ENCODE measurements at places on chromosomes 16 and 17.

DNA sequence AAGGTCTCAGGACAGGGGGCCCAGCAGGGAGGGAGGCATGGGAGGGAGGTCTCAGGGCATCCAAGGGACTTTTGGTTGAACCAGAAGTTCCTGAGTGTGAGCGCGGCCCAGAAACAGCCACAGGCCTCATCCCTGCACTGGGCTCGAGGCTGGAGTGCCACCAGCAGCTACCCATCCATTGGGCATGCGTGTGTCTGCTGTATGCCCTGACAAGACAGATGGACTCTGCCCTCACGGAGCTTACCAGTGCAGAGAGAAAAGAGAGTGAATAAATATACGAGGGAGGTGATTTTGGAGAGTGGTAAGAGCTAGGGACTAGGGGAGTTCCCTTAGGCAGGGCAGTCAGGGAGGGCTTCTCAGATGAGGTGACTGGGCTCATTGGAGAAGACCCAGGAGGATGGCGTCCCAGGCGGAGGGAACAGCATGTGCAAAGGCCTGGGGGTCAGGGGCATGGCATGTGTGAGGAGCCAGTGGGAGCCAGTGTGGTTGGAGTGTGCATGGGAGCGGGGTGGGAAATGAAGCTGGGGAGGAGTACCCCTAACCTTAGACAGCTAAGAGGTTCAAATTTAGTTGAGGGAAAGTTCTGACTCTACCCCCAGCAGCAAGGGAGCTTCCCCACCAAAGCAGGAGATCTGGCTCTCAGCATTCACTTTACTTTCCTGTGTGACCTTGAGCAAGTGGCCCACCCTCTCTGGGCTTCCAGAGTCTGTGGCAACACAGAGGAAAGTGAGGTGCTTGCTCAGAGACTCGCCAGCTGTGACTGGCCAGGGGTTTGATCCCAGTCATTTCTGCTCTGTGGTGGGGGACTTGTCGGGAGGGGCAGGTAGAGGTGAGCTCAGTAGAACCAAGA, 74.7 kb downstream of the SREBF1 start:
- DNase-seq: no peak

- DNase-seq: no peak
These were observed 14.2 kb downstream of the C16orf82 start for GRCh38 chr16:27080895-27081294.

DNA sequence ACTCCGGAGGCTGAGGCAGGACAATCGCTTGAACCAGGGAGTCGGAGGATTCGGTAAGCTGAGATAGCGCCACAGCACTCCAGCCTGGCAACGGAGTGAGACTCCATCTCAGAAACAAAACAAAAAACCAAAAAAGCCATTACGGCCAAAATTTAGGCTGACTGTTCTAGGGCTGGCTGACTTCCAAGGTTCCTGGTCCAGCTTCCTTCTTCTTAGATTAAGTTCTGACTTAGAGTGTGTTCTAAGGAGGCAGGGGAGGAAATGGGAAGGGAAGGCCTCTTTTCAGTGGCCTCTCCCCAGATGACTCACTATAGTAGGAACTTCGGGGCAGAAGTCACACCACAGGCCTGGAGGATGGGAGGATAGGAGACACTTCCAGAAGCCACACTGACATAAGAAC, 27.7 kb upstream of the CLEC18B start:
- no peak for DNase-seq

- no peak for DNase-seq
These were observed 10.2 kb downstream of the MYO18A start for GRCh38 chr17:29169806-29170591.

GRCh38 chr17:80327518-80327917, 66.9 kb downstream of the RNF213 start:
- no peak for DNase-seq

- no peak for DNase-seq
These were observed 3.8 kb upstream of the HOXB2 start for GRCh38 chr17:48548523-48549280.

- no peak for DNase-seq
These were observed 82.2 kb downstream of the RBFOX3 start for GRCh38 chr17:79528592-79529125.

GRCh38 chr16:75204410-75204758, 2.6 kb downstream of the CTRB2 start:
- DNase-seq: no peak

DNA sequence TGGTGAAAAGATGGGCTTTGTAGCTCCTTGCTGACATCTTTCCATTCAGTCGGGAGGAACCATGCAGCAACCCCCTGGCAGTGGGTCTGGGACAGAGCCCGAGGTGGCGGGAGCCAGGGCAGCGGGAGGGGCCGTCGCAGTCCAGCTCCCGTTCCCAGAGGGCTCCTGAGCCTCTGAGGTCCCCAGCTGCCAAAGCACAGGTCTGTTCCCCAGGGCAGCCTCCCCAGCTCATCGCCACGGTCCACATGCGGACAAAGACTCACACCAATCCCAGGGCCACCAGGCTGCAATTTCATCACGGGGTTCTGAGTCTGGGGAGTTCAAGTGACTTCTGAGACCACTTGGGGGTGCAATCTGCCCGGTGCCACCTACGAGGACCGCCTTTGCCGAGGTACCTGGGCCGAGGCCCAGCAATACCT, 196.0 kb downstream of the RBFOX3 start:
- DNase-seq: no peak

- DNase-seq: peak; percentile 42
These were observed at the start of gene MLLT6 for GRCh38 chr17:38704606-38705522. Gene MLLT6 (plus strand): TSS chr17:38705273. CDS start chr17:38705633, 360 bp downstream.

DNA sequence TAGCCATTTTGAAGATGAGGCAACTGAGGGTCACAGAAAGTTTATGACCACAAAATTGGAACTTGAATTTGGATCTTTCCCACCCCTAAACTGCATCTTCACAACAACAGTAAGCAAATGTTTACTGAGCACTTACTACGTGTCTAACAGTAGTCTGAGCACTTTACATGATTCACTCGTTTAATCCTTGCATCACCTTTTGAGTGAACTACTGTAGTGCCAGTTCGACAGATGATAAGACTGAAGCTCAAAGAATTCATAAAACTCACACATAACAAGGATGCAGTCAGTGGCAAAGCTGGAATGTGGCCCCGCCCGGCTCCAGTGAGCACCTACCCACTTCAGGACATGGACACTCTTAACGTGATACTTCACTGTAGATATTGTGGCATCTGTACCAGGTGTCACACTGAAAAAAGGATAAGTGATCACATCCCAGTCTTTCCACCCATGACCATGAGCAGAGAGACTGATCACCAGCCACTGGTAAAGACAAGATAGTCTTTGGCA, 36.0 kb upstream of the HLF start:
- no peak for DNase-seq

DNA sequence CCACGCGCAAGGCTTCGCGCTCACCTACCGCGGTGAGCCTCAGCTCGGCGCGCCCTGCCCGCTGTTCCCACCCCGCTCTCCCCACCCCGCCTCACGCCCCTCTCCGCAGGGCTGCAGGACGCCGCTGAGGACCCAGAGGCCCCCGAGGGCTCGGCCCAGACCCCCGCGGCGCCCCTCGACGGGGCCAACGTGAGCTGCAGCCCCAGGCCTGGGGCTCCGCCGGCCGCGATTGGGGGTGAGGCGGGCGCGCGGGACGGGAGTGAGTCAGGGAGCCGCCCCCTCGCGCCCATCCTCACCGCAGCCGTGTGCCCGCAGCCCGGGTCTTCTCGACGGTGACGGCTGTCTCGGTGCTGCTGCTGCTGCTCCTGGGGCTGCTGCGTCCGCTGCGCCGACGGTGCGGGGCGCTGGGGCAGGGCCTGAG, 1.9 kb upstream of the PAQR4 start:
- no peak for DNase-seq

DNA sequence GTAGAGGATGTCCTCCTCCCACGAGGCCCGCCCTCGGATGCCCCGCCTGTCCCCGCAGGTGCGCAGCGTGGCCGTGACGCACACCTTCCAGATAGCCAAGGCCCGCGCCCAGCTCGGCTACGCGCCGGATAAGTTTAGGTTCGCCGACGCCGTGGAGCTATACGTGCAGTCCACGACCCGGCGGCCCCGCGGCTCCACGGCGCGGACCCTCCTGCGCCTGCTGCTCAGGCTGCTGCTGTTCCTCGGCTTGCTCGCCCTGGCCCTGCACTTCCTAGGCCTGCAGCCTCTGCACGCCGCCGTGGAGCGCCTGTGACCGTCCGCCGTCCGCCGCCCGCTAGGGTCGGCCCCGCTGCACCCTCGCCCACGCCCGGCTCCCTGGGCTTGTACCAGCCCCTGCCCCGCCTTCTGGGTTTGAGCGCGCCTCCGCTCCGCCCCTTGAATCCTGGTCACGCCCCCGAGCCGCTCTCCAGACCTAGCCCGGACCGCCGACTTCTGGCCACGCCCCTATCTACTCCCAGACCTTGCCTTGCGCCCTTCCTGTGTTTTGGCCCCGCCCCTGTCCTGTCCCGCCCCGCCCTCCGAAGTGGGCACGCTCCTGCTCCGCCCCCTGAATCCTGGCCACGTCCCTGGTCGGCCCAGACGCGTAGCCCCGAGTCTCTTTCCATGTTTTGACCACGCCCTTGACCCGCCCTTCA, 15.8 kb upstream of the EEF2K start:
- DNase-seq: peak; percentile 100

GRCh38 chr16:10016752-10017151, 165.5 kb downstream of the GRIN2A start:
- no peak for DNase-seq

GRCh38 chr17:30376621-30377452, 1.9 kb upstream of the CPD start:
- no peak for DNase-seq

DNA sequence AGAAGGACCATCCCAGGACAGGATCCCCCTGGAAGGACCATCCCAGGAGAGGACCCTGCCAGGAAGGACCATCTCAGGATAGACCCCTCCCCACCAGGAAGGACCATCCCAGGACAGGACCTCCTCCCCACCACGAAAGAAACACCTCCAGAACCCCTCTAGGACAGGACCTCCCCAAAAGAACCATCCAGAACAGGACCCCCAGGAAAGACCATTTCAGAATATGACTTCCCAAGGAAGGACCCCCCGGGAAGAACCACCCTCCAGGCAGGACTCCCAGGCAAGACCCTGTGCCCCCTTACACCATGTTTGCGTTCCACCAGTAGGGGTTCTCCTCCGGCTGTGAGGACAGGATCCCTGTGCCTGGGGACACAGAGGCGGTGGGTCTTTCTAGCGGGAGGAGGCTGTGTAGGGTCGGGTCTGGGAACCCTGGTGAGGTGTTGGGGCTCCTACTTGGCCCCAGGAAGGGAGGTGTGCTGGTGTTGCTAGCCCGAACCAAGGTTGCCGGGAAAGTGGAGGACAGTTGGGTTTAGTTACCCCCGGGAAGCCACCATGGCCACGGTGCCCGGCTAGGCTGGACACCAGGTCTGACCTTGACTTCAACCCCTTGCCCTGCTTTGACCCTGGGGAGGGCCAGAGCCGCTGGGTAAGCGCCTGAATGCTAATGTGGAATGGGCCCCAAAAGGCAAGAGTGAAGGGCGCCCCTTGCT, 2.2 kb downstream of the NOTUM start:
- no peak for DNase-seq

GRCh38 chr17:15981208-15981607, 18.3 kb downstream of the ZSWIM7 start:
- DNase-seq: no peak

DNA sequence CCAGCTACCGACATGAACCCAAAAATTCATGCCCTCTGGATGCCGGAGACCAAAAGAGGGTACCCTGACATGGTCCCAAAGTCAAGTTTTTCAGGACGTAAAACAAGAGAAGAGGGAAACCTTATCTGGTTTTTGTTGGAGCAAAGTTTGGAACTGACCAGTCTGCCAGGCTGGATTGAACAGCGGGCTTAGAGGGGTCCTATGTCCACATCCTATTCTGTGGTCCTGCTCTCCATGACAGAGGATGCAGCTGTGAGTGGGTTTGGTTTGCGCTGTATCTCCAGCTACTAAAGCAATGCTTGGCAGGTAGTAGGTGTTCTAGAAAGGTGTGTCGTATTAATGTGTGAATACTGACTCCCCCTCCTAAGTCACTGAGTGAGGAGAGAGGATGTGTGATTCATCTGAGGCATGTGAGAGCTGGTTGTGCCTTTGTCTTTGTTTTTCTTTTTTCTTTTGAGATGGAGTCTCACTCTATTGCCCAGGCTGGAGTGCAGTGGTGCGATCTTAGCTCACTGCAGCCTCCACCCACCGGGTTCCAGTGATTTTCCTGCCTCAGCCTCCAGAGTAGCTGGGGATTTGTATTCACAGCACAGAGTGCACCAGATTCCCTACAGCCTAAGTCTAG, 31.0 kb downstream of the PMM2 start:
- DNase-seq: no peak

DNA sequence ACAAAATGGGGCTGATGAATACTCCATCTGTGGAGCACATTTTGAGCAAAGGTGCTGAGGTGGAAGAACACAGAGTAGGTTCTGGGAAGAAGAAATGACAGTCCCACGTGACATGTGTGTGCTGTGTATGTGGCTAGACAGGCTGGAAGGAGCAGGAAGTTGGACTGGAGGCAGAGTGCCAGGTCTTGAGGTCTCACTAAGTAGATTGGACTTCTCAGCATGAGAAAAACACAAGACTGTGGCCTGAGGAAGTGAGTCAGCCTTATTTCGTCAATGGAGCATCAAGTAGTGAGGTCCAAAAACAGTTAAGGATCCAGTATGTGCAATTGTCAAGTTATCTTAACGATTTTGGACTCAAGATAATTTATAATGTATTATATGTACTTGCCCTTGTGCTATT, 736.5 kb downstream of the KCNJ2 start:
- no peak for DNase-seq

DNA sequence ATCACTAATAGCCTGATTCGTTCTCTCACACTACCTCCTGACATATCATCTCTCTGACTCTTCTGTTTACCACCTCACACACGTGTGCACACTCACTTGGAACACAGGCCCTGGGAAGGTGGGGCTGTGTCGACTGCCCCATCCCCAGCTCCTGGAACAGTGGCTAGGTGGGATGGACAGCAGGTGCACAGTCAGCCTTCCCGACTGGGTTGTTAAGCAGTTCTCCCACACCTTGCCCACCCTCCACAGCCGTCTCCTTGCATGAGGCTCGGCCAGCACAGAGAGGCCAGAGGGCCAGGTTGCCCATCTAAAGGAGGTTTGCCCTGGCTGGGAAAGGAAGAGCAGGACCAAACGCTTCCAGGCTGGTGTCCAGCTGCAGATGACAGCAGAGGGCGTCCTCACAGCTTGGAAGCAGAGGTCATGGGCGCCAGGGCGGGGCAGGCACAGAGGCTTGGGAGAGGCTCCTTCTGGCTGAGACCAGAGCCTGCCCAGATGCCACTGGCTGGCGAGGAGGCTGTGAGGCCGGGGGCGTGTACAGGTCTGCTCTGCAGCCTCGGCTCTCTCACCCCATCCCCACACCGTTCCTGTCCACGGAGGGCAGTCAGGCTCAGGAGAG, 92.8 kb downstream of the AMFR start:
- DNase-seq: no peak

DNA sequence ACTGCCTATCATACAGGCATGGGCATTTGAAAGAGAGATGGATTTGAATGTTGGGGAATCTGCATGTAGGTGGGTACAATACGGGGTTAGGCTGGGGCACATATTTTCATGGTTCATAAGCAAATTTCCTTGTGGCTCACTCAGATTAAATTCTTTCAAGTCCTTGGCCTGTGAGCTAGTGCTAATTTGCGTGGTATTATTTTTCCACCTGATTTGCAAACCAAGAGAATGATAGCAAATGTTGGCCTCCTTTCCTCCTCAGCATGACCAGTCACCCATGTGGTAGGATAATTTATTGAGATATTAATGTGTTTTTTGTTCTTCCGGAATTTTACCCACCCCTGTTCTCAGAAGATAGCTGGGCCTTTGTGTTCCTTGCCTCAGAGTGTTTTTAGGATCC, 22.9 kb downstream of the FAM20A start:
- no peak for DNase-seq
